ENCODE measurements at places on chromosomes 1 and 21.

DNA sequence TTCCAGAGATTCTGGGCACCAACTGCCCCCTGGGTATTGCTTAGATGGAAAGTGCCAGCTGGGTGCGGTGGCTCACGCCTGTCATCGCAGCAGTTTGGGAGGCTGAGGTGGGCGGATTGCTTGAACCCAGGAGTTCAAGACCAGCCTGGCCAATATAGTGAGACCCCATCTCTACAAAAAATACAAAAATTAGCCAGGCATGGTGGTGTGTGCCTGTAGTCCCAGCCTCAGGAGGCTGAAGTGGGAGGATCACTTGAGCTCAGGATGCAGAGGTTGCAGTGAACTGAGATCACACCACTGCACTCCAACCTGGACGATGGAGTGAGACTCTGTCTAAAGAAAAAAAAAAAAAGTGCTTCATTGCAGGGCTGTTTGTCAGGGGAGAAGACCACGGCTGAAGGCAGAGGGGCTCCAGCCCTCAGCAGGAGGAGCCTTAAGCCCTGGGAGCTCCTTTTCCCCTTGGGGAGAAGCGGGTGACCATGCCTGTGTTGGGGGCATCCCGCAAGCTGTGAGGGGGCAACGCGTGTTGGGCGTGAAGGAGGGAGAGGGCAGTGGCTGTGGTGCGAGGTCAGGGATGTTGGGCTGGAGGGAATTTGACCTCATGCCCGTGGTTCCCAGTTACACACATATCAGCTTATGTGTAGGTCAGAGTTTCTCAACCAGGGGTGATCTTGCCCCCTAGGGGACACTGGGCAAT is 131.5 kb upstream of the VAMP3 start:
- DNase-seq: no peak

DNA sequence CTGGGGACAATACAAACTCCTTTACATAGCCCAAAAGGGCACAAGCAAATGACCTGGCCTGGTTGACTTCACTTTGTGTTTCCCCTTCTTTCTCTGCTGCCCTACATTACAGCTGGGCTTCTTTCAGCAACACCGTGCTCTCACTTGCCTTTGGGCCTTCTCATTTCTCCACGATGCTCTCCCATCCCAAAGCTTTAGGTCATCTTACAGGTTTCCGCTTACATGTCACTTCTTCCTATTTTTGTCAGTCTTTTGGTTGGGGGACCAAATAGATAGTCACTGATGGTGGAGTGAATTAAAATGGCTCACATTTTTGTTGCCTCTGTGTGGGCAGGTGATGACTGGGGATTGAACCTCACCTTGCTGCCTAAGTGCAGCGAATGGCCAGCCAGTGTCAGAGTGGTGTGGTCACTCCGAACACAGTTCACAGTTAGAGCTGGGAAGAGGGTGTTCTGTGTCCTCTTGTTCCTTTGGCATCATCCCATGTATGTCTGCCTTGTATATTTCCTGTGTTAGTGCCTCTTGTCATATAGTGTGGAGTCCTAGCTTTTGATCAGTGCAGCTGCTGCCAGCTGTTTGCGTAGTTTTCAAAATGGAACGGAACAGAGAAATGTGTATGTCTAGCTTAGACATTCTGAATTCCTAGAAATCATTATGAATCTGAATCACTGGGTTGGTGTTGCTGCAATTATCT is 134.8 kb downstream of the NOS1AP start:
- no peak for DNase-seq

DNA sequence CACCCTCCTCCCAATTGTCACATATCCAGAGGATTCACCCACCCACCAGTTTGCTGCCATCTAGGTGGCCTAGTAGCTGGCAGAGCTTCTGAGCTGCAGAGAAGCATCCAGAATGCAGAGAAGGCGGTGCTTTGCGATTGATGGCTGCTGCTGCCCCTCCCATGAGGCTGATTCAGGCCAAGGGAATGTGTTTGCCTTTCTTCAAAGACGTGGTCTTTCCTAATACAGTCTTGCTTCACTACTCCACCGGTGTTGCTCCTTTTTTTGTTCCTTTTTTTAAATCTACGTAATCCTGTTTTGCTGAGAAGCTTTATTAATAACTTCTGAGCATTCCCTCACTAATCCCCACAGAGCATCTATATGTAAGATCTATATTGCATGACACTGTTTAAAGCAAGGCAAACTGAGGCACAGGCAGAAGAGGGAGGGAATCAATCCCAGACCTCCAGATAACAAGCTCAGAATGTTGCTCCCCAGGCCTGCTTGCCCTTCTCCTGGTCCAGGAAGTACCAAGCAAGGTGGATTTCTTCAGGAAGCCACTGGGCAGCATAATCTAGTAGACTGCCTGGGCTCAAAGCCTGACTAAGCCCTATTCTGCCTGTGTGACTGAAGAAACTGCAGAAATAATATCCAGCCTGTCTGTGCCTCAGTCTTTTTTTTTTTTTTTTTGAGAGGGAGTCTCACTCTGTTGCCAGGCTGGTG is 275.5 kb upstream of the FMN2 start:
- no peak for DNase-seq

DNA sequence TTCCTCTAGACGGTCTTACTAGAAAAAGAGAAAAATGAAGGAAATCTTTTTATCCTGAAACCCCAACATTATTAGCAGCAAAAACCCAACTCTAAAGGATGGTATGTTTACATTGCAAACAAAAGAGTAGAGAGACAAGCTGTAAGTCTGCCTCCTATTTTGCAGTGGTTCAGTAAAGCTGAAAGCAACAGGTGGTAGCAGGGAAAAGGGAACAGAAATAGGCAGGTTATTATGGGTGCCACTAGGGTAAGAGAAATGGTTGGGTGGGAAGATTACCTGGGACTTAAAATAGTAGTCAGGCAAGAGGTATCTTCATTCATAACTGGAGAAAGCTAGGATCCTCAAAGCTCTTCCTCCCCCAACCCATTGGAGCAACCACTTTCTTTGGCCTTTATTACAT is 13.7 kb downstream of the CLSPN start:
- DNase-seq: no peak

DNA sequence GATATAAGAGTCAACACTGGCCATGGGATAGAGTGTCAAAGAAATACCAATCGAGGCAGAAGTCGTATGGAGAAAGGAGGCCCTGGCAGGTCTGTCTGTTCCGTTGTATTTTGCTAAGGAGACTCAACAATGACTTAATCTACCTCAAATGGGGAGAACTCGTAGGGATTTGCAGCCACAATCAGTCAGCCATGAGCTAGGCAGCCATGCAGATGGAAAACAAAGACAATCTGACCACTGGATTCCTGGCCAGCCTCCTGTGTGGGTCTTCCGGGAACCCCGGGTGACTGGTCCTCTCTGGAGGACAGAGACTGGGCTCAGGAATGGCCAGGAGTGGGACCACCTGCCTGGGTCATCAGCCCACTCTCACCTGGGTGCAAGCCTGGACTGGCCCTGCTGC is 167.8 kb downstream of the ETS2 start:
- DNase-seq: no peak

GRCh38 chr1:221520250-221520649 is 221.6 kb downstream of the DUSP10 start:
- DNase-seq: no peak

DNA sequence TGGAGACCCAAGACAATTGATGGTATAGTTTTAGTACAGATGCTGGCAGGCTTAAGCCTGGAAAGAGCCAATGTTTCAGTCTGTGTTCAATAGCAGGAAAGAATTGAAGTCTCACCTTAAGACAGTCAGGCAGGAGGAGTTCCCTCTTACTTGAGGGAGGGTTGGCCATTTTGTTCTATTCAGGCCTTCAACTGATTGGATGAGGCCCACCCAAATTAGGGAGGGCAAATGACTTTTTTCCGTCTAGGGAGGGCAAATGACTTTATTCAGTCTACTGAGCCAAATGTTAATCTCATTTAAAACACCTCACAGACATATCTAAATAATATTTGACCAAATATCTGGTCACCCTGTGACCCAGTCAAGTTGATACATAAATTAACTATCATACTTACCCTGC is 31.4 kb upstream of the ELAVL4 start:
- no peak for DNase-seq

GRCh38 chr21:24826822-24827221 is 780.5 kb downstream of the MRPL39 start:
- DNase-seq: no peak

DNA sequence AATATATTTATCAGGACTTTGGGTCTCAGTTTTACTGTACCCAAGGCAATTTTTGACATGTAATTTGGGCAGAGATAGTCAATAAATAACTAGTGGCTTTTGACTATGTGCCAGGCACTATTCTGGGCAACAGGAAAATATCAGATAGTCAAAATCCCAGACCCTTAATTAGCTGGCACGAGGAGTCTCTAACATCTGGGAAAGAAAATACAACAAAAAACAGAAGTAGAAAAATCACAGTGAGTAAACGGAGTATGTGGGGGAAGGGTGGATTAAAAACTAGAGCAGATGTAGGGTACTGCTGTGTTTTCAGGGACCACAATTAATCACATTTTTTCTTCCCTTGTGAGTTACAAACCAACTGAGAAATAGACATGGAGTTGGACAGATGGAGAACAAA is 217.8 kb downstream of the NCAM2 start:
- DNase-seq: no peak

GRCh38 chr1:61448914-61449313 is 276.0 kb downstream of the TM2D1 start:
- DNase-seq: no peak

Measured in NCI-H1105 treated with DMSO at 0.1 percent for 48 hours (cell line).